ENCODE measurements at places on chromosomes 5 and 9.

DNA sequence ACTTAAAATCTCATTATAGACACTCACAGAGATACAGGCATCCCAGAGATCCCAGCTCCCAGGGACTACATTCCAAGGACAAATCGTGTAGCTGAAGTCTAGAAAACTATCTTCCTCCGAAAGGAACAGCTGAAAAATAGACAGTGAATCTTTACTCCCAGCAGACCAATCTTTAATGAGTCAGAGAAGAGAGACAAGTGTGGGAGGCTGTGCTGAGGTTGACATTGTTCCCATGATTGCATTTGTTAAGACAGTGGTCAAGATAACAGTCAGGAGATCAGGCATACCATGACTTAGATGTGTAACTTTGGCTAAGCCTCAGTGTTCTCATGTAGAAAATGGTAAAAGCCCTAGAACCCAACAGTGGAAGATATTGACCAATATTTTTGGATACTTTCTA, 120.7 kb downstream of the PAPPA start:
- no peak for DNase-seq

- no peak for DNase-seq
Measured at GRCh38 chr9:136255166-136255538, 9.5 kb upstream of the QSOX2 start.

GRCh38 chr5:181197326-181197951, 7.6 kb downstream of the TRIM7 start:
- DNase-seq, result no peak

GRCh38 chr9:101601904-101602765, 7.4 kb upstream of the PPP3R2 start:
- peak; percentile 61 for DNase-seq

GRCh38 chr5:79774855-79775237, 85.2 kb downstream of the CMYA5 start:
- no peak for DNase-seq

DNA sequence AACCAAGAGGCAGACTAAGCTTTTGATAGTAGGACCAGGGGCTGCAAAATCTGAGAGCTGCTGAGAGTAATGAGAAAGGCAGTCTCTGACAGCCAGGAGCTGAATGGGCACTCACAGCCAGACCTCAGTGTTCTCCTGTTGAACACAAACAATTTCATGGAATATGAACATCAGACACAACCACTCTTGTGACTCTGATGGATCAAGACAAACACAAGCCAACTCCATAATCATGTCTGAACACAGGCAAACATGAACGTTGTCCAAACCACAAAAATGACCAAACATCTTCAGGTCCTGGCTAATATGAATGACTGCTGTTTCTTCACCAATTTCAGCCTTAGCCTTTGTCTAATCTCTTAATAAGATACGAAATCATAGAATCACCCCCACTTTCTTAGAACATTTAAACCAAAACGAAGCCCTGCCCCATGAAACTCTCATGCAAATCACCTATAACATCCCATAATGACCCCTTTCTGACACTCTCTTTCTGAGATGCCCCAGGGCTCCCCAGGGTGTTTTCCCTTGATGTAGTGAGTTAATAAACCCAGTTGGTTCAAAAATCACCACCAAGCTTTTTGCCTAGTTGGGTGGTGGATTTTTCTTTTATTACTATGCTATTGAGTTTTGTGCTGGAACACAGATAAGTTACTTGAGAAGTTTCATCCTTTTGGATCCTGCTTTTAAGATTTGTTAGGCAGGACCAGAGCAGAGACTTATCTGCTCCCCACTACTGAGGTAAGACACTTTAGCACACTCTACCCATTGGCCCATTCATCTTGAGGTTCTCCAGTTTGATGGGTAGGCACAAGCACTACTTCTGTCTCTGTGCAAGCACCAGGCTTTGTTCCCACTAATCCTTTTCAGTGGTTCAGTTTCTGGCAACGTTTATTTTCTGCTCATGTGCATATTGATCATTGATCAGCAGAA, 5.9 kb upstream of the ERAP2 start:
- no peak for DNase-seq

GRCh38 chr9:87441251-87441650, 56.4 kb upstream of the DAPK1 start:
- DNase-seq, result no peak

DNA sequence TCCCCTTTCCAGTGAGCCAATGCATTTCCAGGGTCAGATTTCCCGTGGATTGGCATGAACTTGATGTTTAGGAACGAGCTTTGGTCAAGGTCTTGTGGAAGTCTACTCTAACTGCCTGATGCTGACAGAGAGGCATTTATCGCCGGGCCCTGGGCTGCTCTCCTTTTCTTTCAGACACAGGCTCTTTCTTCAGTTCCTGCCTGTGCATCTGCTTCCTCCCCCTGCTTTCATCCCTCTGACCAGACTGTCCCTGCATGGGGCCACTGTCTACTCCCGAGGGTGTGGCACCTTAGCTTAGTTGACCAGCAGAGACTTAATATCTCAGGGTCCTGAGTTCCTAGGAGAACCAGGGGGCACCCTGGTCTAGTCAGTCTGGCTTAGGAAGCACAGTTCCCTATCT, 41.2 kb downstream of the RALGPS1 start:
- DNase-seq, result no peak

- DNase-seq, result no peak
Measured at GRCh38 chr5:118919016-118919415, 69.3 kb downstream of the DTWD2 start.

GRCh38 chr9:124020520-124021384, 9.2 kb downstream of the LHX2 start:
- no peak for DNase-seq

DNA sequence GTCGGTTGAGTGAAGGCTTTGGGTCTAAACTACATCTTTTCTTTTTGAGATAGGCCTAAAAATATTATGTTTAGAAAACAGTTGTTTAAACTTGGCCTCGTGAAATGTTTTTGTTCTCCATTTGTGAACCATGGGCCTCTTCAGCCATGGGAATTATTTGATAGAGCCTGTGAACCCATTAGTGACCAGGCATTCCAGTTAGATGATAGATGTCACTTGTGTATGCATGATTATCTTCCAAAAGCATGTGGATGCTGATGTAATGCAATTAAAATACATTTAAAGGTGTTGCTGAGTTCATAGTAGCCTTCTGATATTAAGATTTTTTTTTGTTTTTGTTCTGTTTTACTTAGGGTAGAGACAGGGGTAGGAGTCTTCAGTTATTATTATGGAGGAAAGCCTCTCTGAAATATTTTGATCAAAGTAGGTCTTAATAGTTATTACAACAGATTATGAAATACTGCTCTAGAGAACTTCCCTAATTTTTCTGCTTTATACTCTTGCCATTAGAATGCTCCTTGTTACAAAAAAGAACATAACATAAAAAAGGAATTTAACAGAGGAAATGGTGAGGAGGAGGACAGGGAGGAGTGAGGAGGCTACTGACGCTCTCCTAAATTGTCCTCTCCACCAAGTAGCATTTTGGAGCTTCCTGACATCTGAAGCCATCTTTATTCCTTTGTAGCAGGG, 32.9 kb downstream of the CPEB4 start:
- no peak for DNase-seq

DNA sequence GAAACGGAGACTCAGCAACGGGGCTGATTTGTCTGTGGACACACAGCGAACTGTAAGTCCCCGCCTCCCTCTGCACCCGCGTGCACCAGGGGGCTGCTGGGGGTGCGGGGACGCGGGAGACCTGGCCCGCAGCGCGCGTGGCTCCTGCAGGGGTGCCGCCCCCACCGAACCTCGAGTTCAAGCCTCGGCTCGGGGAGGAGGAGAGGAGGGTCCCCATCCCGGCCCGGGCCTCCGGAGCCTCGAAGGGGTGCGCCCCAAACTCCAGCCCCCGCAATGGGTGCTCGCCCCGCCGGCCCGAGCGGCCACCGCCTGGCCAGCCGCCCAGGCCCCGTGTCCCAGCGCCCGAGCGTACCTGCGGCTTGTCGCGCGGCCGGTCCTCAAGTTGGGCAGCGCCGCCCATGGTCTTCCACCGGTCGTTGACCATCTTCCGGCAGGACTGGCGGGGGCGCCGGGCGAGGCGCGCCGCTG, 829 bp downstream of the FIBCD1 start:
- DNase-seq, result no peak

DNA sequence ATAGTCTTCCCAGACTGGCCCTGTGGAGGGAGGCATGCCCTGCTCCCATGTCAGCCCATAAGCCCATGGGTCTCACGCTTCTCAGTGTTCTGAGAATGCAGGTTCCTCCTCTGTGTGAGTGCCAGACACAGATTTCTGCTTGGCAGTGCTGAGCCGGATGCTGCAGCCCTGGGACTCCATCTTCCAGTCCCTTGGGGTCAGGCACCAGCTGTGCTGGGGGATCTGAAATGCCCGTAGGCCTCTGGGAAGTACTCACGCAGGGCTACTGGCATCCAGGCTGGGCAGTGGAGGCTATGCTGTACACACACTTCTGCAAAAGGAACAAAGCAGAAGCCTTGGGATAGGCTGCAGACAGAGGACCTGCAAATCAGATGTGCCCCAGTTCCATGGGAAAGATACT, 1944.6 kb downstream of the EFNA5 start:
- DNase-seq, result no peak

DNA sequence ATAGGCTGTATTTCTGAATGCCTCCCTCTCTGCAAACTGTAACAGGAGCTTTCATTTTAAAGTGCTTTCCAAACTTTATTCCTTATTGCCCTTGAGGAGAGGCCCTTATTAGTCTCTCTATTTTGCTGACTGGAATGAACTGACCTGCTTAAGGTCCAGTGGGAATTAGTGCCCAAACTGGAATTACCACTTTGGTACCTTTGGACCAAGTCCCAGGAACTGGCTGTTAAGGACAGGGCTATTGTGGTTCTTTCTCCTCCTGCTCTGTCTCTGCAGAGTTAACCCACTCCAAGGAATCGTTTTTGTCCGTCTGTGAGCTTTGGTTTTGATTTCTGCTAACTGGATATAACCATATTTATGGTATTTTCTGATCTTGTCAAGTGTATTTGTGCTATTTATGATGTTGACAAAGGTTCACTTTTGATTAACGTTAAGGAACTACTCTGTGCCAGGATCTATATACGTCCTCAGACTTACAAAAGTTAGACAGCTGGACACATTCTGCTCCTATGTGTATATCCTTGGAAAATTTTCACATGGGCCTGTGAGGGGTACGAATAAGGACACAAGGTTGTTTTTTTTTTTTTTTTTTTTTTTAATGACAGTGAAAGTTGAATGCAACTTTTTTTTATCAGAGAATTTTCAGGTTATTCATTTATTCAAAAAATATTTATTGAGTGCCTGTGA, 189.1 kb upstream of the ANKRD55 start:
- DNase-seq, result no peak

DNA sequence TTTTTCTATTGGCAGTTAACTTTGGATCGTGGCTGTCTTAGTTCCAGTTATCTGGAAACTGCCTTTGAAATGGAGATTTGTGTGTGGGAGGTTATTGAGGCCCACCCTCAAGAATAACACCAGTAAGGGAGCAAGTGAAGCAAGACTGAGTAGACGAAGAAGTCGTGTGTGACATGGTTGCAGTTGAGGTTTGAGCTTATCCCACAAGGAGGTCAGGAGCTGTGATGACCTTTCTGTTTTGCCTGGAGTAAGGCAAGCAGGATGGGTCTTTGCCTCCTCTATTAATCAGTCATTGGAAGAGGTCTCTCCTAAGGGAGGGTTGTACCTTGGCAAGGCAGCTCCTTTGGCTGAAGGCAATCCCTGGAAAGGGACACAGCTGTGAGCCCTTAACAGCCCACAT, 49.6 kb upstream of the CTXN3 start:
- no peak for DNase-seq

- no peak for DNase-seq
Measured at GRCh38 chr9:122060481-122060880, 32.6 kb downstream of the TTLL11 start.

DNA sequence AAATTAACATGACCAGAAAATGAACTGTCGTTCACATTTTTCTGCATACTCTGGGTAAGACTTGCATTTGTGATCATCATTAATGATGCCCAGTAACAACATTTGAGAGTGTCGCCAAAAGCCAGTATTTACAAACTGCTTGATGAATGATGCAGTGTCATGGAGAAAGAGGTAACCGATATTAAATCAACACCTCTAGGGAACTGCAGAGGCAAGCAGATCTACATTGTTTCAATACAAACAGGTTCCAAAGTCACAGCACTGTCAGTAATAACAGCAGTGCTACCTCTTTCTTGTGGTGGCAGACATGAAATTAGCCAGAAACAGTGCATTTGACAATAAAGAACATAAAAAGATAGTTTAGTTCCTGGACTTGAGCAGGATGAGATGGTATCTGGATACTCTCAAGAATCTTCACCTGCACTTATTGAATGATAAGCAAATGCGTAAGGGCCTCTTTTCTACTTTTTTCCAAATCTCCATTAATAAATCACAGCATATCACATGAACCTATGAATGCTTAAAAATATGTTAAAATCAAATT, 456.6 kb downstream of the ARHGEF28 start:
- no peak for DNase-seq

GRCh38 chr5:14204785-14205321, 61.7 kb downstream of the TRIO start:
- DNase-seq, result peak; percentile 23

DNA sequence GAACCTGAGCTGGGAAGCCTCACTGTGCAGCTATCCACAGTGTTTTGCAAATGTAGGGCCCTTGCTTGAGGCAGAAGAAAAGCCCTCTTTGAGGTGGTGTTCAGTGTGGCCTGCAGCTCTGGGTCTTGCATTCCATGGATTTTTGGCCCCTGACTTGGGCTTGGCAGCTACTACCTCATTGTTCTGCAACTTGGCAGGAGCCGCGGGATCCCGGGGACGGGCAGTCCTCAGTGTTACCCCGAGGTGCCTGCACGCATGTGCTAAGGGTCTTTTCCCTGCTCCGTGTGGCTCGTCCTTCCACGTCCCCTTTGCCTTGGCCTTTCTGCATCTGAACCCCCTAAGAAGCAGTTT, 39.8 kb downstream of the NEK6 start:
- no peak for DNase-seq

DNA sequence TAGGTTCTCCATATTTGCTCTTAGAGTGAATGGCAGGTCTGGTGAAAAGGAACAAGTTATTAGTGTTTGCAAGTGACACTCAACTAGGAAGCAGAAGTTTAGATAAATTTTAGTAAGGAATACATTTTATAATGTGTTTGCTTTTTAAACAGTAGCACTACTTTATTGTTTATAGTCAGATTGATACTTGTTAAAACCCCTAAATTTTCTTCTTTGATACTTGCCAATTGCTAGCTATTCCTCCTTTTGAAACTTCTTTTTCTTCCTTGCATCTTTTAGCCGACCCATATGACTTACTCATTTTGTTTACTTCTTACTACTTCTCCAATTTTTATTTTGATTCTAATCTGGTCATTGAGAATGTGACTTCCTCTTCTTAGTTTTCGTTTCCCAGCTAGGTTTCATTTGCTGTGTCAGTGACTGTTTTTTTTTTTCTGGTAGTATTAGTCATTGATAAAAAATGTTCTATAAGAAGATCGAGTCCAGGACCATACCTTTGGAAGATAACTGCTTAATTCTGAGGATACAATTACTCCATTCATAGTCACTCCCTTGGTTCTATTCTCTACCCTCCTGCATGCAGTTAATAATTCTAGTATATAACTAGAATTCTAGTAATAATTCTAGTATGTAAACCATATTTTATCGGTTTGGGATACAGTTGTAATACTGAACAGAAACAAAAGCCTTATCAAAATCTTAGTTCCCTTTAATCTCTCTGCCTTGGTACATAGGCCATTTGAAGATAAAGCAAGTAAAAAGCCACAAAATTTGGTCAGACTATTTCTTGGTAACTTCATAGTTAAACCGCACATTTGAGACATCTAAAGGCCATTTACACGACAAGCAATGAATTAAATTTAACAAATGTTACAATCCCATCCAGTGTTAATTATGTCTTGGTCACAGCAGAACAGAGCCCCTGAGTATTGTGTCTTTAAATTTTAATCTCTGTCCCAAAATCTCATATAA, 2.8 kb upstream of the RICTOR start:
- no peak for DNase-seq

Measured in NCI-H2107 (cell line).